ENCODE measurements at places on chromosomes 6 and 20.

DNA sequence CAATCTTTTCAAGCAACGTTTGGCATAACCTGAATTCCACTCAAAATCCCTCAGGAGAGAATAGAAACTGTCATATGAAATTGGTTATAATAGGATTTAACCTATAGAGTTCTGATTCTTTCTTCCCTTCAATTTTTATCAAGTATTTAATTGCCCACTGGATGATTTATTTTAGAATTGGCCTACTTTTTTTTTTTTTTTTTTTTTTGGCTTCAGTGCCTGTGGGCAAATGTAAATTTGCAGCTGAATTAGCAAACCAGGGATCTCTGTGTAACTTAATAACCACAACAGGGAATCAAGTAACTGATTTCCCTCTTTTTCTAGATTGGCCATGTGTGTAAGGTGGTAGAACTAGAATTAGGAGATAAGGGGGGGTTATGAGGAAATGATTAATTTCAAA lies 157.0 kb downstream of the SOX4 start:
- DNase-seq = no peak

- DNase-seq = no peak
Observed at GRCh38 chr20:10637563-10637962, 36.2 kb downstream of the JAG1 start.

GRCh38 chr20:62617711-62618483 lies 24.4 kb upstream of the SLCO4A1 start:
- DNase-seq = no peak

- no peak for DNase-seq
Observed at GRCh38 chr20:48795732-48796131, 32.1 kb downstream of the PREX1 start.

DNA sequence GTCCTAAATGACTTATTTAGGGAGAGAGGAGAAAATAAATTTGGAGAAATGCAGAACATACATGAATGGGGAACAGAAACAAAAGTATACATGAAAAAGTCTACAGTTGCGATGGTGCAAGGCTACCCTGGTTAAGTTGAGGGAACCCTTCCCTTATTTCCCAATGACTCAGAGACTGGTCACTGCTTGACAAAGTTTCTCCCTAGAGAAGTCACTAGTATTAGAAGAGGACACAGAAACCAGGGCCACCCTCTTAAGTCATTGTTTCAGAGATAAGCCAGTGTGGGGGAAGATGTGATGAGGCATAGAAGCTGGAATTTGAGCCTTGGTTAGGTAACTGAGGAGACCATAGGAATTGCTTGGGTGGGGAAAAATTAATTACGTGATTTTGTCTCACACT lies 24.4 kb upstream of the EDN1 start:
- DNase-seq = no peak

GRCh38 chr6:156650896-156651390 lies 126.2 kb upstream of the ARID1B start:
- no peak for DNase-seq

DNA sequence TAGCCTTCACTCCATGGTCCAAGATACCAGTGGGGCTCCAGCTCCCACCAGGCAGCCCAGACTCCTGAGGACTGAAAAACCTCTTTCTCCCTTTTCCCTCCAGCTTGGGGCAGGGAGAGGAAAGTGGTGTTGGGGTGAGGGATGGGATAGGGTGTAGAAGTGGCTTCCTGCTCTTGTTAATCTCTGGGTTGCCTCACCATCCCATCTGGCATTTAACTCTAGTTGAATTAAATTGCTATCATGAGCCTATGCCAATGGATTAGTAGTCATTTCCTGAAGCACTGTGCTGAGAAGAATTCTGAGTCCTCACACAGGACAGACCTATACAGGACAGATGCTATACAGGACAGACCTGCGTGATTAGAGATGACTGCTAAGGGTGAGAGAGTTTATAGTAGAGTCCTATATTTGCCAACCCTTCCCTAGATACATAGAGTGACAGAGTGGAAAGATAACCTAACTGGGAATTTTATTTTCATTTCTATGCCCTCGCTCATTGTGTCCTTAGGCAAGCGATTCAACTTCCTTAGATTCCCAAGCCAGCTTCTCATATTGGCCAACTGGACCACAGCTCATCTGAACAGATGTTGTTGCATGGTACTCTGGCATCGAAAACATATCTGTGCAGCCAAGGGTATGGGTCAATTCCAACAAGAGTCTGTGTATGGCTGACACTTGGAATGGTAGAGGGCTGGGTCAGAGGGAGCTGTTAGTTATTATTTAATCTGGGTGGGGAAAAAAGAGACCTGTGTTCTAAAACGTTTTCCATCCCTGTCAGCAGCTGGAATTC lies 42.8 kb downstream of the MCHR2 start:
- no peak for DNase-seq

GRCh38 chr20:19673575-19673974 lies 84.5 kb upstream of the RIN2 start:
- DNase-seq = no peak

- no peak for DNase-seq
Observed at GRCh38 chr6:148438632-148439031, 96.0 kb downstream of the SASH1 start.

DNA sequence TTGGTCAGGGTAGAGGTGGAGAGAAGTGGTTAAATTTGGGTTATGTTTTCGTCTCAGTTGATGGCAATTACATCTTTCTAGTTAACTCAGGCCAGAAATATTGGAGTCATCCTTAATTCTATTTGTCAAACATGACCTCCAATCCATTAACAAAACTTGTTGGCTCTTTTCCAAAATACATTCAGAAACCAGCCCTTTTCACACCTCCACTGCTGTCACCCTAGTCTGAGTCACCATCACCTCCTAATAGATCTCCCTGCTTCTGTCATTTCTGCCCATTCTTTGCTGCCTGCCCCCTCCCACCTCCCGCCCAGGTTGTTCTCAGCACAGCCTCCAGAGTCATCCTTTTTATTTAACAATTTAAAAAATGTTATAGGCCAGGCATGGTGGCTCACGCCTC lies 3.0 kb upstream of the ABCF1 start:
- DNase-seq = no peak

GRCh38 chr6:1820165-1820564 lies 210.4 kb downstream of the FOXC1 start:
- DNase-seq = no peak

- DNase-seq = no peak
Observed at GRCh38 chr6:29834564-29835436, 7.2 kb downstream of the HLA-G start.

DNA sequence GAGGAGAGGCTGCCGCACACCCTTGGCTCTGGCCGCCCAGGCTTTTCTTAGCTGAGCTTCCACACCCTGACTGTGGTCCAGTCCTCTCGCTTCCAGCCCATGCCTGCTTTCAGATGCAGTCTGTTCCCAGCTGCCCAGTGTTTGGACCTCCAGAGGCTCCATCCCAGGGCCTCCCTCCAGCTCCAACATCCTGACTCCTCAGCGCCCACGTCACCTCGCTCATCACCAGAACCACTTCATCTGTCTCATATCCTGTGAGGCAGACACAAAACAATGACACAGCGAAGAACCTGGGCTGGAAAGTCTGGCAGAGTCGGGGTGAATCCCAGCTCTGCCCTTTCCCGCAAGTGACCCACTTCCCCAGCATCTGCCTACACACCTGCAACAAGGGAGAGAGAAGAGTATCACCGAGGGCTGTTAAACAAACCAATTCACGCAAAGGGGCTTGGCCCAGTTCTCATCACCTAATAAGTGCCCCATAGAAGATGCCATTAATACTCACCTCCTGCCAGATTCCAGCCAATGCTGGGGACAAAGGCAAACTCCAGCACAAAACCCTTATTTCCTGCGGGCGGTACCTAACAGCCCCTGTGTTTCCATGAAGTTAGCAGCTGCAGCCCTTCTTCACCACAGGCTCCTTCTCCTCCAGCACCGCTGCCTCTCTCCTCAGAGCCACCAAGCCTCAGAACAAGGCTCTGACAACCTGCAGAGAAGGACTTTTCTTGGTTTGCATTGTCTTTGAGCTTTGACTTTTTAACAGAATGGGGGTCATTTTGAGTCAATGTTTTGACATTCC lies 133.4 kb upstream of the CDH4 start:
- no peak for DNase-seq

GRCh38 chr20:20498076-20498861 lies 130.4 kb downstream of the INSM1 start:
- no peak for DNase-seq

DNA sequence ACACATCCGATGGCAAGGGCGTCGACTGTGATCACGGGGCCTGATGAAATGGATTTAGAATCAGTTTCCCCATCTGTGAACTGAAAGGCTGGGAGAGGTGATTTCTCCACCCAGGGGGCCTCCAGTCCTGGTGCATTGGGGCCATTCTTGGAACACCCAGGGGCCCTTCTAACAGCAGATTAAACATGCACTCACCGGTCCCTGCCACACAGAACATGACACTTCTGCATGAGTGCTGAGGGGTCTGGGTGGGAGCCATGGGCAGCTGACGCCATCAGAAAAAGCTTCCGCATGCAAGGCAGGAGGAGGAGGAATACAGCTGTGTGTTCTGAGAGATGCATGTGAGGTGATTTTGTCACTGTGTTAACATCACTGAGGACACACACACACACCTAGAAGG lies 26.8 kb downstream of the DLL1 start:
- no peak for DNase-seq

DNA sequence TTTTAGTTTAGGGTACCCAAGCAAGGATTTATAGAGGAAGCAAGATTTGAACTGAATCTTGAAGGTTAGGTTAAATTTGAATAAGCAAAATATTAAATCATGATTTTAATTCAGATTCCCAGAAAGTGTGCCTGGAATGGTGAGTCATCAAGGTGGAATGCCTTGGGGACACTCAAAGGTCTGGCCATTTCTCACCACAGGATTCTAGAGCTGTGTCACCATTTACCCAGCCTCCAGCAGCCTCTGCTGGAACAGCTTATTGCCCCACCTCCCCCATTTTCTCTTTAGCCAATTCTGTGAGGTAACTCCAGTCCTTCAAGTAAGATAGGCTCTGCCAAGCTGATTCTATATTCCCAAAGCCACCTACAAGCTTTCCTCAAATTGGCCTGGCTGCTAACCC lies 181.4 kb downstream of the SIM1 start:
- no peak for DNase-seq

GRCh38 chr6:11701573-11701972 lies 77.0 kb downstream of the ADTRP start:
- no peak for DNase-seq

- no peak for DNase-seq
Observed at GRCh38 chr6:148716811-148717210, 30.0 kb upstream of the UST start.

GRCh38 chr20:46249671-46250070 lies 58.6 kb downstream of the CDH22 start:
- no peak for DNase-seq

DNA sequence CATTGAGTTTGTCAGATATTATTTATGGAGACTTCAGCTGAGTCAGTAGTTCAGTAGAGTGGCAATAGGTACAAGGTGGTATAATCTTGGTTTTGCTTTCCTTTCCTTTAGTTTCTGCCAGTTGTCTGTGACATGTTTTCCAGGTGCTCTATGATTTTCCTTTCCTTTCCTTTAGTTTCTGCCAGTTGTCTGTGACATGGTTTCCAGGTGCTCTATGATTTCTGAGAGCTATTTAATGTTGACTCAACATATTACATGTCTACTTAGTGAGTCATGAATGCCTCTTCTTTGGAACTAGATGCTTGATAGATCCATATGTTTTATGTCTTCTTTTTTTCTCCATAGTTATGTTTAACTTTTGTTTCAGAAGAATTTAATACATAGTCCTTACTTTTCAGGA lies 186.4 kb upstream of the DEFB112 start:
- no peak for DNase-seq

- DNase-seq = no peak
Observed at GRCh38 chr20:48945840-48946514, 24.5 kb downstream of the ARFGEF2 start.

DNA sequence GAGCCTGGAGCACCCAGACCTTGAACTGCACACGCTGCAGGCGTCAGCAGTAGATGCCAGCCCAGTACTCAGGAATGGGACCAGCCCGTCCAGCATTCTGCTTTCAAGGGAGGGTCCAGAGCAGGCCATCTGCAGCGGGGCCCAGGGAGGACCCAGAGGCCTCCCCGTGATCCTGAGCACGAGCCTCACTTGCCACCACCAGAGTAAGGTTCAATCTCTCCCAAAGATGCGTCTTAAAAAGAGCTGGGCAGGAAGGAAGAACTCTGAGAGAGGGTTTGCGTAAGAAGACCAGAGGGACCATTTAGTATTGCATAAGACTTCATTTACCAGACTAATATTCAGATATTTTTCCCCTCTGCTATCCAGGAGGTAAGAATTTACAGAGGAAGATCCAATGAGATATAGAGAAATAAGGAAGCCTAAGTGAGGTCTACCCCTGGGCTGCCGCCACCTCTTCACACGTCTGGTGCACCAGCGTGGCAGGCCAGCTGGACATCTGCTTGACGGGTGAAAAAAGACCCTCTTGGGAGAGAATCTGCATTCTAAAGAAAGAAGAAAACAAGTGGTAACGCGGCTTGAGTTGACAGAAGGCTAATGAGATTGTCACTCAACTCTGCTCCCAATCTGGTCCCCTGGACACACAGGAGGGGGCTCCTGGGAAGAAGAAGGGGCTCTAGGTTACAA lies 107.3 kb downstream of the PRND start:
- DNase-seq = no peak

GRCh38 chr6:87029711-87030314 lies 65.1 kb downstream of the CGA start:
- DNase-seq = no peak
